ENCODE measurements at places on chromosomes 7 and 10.

GRCh38 chr7:152989889-152990380, 230.4 kb downstream of the ACTR3B start:
- no peak for DNase-seq

DNA sequence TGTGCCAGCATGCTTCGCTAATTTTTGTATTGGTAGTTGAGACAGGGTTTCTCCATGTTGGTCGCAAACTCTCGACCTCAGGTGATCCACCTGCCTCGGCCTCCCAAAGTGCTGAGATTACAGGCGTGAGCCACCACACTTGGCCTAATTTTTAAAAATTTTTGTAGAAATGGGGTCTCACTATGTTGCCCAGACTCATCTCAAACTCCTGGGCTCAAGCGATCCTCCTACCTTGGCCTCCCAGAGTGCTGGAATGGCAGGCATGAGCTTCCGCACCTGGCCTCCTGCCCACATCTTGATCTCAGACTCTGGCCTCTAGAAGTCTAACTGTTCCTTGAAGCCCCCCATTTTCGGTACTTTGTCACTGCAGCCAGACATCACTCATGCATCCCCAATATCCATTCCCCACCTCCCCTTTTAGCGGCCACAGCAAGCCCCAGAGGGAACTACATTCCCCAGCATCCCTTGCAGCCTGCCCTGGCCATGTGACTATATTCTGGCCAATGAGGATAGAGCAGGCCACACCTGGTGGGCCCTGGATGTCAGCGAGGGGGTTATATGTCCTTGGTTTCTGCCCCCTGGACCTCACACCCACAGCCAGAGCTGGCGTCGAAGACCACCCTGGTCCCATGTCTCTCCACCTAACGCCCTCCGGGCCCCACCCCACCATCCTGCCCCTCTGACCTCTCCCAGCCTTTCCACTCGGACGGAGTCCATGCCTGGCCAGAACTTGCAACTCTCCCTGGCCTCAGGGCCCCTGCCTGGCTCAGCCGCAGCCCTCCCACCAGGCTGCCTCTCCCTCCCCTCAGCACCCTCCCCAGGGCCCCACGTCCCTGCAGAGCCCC, 33.8 kb downstream of the MICALL2 start:
- no peak for DNase-seq

- peak; percentile 49 for DNase-seq
Observed at GRCh38 chr7:106405697-106406141, 120.9 kb upstream of the NAMPT start.

GRCh38 chr7:47377741-47378140, 204.2 kb downstream of the TNS3 start:
- no peak for DNase-seq

GRCh38 chr10:30591249-30591670, 38.3 kb downstream of the LYZL2 start:
- peak; percentile 4 for DNase-seq

DNA sequence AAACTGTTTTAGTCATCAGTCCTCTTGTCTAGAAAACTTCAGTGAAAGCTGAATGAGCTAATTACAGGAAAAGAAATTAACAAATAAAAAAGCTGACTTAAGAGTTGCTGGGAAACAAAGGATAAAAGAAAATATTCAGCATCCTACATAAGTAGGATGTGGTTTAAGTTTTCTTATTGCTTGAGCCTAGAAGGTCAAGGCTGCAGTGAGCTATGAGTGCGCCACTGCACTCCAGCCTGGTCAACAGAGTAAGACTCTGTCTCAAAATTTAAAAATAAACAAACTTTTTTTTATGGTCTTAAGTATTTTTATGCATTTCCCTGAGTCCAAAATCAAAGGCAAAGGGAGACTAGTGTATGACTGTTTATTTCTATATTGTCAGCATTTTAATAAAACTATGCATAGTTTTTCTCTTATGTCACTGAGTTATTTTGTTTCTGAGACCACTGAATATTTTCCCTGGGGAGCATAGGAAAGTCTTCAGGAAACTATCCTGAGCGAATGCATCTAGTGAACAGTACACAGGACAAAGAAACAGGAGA, 40.0 kb upstream of the LRRN3 start:
- no peak for DNase-seq

DNA sequence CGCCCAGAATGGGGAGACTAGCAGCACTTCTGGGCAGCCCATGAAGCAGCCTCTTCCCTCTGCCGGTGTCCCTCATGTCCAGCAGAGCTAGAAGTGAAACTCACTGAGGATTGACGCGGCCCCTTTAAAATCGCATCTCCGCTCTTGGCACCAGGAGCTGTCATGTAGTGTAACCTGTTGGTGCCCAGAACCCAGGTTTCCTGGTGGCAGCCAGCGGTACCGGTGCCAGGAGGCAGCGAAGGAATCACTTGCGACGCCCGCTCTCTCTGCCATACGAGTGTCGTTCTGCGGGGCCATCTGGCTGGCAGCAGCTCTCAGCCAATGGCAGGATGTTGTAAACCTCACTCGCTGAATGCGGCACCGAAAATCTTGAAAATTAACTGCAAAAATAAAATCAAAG, 82.7 kb downstream of the CUX1 start:
- no peak for DNase-seq

- no peak for DNase-seq
Observed at GRCh38 chr7:157526913-157527634, 190.3 kb downstream of the DNAJB6 start.

- no peak for DNase-seq
Observed at GRCh38 chr7:5523052-5523711, 99.5 kb upstream of the TNRC18 start.

DNA sequence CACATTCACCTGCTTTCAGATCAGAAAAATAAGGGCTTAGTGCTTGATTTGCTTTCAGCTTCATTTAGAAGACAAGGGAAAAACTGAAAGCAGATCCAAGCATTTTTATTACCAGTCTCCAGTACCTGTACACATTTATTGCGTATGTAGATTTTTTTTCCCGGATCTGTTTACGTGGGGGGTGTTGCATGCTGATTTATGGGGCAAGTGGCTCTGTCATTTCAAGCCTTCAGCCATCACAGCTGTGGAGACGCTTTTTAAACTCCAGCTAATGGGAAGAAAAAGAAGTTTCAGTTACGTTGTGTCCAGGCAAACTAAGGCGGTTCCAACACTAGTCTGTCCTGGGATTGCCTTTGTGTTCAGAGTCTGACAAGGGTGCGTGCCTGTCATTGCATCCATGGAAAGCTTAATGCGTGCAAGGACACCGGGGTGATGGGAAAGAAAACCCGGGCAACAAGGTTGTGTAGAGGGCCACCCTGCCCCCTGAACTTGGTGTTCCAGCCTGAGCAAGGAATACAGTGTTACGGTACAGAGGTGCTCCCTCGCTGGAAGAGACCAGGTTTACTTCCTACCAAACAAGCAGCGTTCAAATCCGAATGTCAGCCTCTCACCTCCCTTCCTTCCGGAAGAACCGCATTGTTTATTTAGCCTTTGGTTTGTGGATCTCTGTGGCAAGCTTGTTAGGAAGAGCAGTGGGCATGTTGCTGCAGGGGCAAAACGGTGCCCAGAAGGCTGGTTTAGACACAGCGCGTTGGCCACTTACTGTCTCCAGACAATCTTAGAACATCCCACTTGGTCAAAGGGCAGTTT, 128.2 kb downstream of the FGFR2 start:
- DNase-seq, result no peak

GRCh38 chr7:96734343-96734742, 24.7 kb upstream of the SEM1 start:
- no peak for DNase-seq

DNA sequence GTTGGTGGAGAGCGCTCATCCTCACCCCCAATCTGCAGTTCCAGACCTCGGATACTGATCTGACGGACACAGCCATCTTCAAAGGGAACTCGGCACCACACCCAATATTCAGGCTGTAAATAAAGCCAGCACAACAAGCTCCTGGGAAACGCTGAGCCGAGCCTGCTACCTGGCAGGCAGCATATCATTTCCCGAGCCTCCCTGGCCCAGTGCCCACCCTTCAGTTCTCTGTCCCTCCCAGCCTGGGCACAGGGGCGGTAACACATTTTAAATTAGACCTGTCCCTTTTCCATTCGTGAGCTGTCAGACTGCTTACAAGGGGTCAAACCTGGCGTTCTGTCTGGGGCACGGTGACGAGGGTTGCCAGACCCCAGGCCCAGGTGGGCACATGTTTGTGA, 250.5 kb downstream of the ARHGAP12 start:
- DNase-seq, result no peak

DNA sequence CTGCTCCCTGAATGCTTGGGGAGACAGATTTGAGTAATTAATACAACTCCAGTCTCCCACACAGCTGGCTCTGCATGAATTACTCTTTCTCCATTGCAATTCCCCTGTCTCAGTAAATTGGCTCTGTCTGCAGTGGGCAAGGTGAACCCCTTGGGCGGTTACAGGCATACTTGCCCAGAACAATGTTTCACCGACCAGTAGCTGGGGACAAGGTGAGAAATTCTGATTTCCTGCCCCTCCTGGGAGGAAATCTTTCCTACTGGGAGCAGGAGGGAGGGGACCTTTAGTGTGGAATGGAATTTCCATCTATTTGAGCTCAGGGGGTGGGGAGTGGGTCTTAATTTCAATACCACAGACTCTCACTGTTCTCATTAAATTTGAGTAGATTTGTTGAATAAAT, 42.2 kb upstream of the FZD9 start:
- DNase-seq, result no peak

All from stimulated activated CD4-positive, alpha-beta T cell treated with anti-CD3 and anti-CD28 coated beads, Interleukin-1b, Interleukin-23, amount 100 ng/mL, for 48 hours (primary cell).